ENCODE measurements at places on chromosomes 1 and 21.

- no peak for DNase-seq
These were observed 84.2 kb downstream of the EPHB2 start for GRCh38 chr1:22794647-22795365.

DNA sequence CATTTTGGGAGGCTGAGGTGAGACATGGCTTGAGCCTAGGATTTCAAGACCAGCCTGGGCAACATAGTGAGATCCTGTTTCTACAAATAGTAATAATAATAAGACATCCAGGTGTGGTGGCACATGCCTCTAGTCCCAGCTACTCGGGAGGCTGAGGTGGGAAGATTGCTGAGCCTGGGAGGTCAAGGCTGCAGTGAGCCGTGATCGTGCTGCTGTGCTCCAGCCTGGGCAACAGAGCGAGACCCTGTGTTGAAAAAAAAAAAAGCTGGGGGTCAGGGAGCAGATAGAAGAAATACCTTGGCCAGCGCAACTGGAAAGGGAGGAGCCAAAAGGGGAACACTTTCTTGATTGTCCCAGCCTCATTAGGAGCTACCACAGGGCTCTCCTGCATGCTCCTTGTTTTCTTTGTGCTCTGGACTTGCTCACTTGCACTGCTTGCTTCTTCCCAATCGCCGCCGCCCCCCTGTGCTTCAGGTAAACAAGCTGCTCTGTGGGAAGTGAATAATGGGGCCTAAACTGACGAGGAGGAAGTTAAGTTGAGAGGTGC lies 31.1 kb downstream of the PBX1 start:
- no peak for DNase-seq

GRCh38 chr1:38578271-38578951 lies 281.2 kb downstream of the RRAGC start:
- no peak for DNase-seq

DNA sequence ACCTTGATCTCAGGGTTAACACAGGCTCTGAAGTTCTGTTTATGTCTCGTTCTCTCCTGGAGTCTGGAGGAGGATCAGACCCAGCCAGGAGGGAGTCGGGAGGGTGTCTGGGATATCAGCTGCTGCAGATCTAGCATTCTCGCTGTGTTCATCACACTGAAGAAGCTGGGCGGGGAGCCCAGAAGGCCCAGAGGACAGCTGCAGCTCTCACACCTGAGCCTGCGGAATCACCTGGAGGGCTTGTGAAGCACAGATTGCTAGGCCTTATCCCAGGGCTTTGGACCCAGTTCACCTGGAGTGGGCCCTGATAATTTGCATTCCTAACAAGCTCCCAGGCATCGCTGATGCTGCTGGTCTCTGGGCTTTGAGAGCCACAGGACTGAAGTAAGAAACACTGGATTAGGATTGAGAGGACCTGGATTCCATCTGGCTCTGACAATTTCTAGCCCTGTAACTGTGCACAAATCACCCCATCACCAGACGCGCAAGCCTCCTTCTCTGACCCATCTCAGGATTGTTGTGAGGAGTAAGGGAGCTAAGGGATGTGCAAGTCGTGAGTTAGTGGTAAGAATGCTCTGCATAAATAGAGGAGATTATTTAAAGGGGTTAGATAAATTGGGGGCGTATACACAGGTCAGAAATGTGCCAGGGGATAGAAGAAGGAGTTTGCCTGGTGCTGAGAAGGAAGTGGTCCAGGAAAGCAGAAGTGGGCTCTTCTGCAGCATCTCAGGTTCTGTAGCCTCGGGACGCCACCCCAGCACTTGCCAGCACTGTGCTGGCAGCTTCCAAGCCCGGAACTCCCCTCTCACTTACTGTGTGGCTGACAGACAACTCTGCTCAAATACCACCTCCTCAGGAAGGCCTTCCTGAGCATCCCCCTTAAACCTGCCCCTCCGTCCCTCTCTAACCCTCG lies 19.1 kb downstream of the ABCA4 start:
- DNase-seq, result no peak

- DNase-seq, result no peak
These were observed 74.4 kb downstream of the ACTL8 start for GRCh38 chr1:17829579-17829978.

DNA sequence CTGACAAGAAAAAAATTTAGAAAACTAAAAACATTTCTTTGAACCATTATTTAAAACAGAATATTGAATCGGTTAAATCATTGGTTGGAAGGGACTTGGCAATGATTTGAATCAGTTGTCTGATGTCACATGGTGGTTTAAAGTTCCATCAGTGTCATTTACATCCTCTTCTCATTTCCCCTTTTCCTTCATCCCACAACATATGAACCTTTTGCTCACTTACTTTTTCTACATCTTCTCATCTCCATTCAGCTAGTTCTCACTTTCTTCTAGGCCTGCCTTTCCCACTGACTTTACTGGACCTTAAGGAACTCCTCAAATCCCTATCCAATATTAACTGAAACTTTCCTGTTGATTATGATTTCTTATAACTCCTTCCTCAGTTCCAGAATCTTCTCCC lies 58.5 kb downstream of the PHACTR4 start:
- DNase-seq, result peak; percentile 33

GRCh38 chr1:203625628-203626019 lies 1.0 kb upstream of the ATP2B4 start:
- DNase-seq, result peak; percentile 84

- DNase-seq, result no peak
These were observed 15.4 kb upstream of the SLC5A9 start for GRCh38 chr1:48207131-48207530.
